ENCODE measurements at places on chromosomes 2 and 18.

DNA sequence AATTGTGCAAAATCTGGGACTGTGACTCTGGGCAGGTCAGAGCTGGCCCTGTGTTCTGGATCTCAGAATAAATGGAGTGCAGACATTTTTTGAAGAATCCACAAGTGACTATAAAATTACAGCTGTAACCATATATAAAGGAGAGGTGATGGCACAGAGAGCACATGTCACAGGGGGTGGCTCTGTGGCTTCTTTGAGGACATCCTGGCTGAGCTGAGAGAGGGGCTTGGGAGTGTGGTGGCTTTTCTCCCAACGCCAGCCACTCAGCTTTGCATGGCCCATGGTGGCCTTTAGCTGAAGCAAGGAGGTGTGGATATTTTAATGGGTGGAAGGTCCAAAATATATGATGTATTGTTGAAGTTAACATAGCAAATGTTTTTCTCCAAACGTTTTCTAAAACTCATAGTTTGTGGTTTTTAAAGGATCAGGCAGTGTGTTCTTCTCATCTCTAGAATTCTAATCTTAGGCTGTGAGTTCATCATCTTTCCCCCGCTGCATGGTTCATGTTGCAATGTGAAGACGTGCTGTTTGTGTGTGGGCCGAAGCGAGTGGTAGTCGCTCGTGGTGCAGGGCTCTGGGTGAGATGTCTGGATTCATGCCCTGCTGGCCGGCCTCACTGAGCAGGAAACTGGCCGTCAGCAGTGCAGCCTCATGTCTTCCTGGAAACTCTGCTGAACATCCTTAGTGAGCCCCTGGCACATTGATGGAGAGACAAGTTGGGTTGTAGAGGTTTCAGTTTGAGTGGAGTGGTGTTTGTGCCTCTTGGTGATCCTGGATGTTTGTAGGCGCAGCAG, 109.9 kb downstream of the ZNF236 start:
- no peak for DNase-seq
- peaks cover 50% of the 10 kb centered on the region for H3K36me3 ChIP-seq

- no peaks in the 10 kb centered on the region for H3K4me1 ChIP-seq
- H3K27ac ChIP-seq: peak overlapping the region; percentile 56
Observed at GRCh38 chr18:62625019-62625418, 90.3 kb upstream of the PHLPP1 start.

DNA sequence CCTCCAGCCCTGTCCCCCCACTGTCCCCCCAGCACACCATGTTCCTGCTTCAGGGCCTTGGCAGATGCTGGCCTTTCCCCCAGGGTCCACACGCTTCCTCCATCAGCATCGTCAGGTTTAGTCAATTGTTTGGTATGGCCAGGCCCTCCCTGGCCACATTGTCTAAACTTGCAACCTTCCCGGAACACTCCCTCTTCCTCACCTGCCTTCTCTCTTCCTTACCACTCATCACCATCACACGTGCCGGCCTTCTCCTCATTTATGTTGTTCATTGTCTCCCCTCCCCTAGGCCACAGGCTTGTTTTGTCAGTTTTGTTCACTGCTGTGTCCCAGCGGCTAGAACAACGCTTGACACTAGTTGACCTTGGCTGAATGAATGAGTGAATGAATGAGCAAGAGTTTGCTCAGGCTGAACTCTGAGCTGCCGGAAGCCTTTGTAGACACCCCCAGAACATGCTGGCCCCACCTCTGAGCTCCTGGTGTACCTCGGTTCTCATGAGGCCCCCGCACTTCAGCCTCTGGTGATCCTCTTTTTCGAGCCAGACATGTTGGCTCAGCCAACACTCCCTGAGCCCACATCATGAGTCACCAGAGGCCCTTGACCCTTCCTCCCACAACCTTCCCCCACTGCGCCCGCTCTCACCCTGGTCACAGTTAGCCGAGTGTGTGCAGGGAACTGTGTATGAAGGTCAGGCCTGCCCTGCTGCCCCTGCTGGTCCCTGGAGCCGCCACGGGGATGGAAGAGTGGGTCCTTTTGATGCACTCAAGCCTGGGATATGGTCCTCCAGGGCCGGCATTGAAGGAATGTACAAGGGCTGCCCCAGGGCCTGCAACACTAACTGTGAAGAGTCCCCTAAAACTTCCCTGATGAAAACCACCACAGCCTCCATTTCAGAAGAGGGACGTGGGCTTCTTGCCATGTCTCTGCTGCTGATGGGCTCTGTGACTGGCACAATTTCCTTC, 57.5 kb downstream of the HS1BP3 start:
- H3K27ac ChIP-seq: peak overlapping the region; percentile 88
- no peak overlapping the region for H3K4me3 ChIP-seq
- peak; percentile 88 for DNase-seq

GRCh38 chr2:180652794-180653193, 327.6 kb upstream of the UBE2E3 start:
- no peaks in the 10 kb centered on the region for H3K36me3 ChIP-seq
- peaks cover 25% of the 10 kb centered on the region for H3K4me1 ChIP-seq
- no peak overlapping the region for H3K27ac ChIP-seq
- no peaks in the 10 kb centered on the region for H3K27me3 ChIP-seq

- H3K36me3 ChIP-seq: no peaks in the 10 kb centered on the region
- H3K27ac ChIP-seq: no peak overlapping the region
- H3K4me1 ChIP-seq: no peaks in the 10 kb centered on the region
- H3K27me3 ChIP-seq: no peaks in the 10 kb centered on the region
Observed at GRCh38 chr18:6920099-6920955, 190.8 kb downstream of the ARHGAP28 start.

DNA sequence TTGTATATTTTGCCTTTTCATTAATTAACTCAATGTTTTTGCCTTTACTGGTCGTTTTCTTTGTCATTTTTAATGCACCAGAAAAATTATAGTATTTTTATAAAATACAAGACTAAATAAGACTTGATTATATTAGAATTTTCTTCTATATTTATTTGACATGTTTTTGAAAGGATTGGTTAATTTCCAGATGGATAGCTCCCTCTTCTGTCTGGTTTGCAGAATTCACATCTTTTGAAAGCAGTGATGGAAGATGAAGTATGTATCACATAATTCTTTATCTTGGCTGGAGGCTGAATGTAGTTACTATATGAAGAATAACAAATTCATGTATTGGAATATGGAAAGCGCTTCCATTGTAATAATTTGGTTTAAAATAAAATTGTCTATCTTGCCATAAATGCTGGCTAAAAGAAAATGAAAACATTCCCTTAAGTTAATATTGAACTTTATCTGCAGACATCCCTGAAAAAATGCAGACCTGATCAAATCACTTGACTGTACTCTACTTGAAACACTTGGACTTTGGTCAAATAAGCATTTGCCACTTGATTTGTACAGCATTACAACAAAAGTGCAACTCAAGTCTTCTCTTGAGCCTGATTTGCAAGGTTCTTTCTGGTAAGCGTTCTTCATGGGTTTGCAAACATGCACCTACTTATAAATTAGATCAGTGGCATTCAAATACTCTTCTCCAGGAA, 86.3 kb upstream of the EFEMP1 start:
- H3K27me3 ChIP-seq: no peaks in the 10 kb centered on the region
- H3K27ac ChIP-seq: peak overlapping the region; percentile 21
- no peaks in the 10 kb centered on the region for H3K36me3 ChIP-seq
- H3K4me1 ChIP-seq: peaks cover 22% of the 10 kb centered on the region
- no peak overlapping the region for H3K4me3 ChIP-seq

DNA sequence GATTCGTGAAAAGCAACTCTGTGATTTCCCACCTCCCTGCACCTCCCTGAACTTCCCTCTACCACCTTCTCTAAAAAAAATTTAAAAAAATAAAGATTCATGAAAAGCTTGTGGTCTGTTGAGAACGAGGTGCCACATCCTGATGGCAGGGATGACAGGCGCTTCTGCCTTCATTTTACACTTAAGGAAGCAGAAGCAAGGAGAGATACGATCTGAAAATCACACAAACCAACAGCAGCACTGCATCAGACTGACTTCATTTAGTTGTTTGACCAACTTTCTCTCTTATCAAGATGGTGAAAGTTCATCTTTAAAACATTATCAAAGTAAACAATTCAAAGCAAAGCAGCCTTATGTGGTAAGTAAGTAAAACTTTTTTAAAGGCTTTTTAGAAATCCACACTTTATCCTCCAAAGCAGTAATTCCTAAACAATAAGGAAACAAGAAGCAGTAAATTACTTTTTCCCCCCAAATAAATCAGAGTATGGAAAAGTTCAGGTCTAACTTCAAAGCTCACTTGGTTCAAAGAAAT, 15.5 kb downstream of the WDFY1 start:
- H3K27me3 ChIP-seq: no peaks in the 10 kb centered on the region
- no peak for DNase-seq
- H3K27ac ChIP-seq: no peak overlapping the region
- no peak overlapping the region for H3K4me3 ChIP-seq
- H3K36me3 ChIP-seq: 0 out of 2 replicates have a peak, but pooled peaks cover 11% of the 10 kb centered on the region

- no peak for DNase-seq
- no peaks in the 10 kb centered on the region for H3K27me3 ChIP-seq
- H3K4me3 ChIP-seq: no peak overlapping the region
- no peak overlapping the region for H3K27ac ChIP-seq
Observed at GRCh38 chr2:133486771-133487191, 81.5 kb downstream of the NCKAP5 start.

GRCh38 chr2:65845442-65846182, 413.2 kb upstream of the SPRED2 start:
- no peaks in the 10 kb centered on the region for H3K4me1 ChIP-seq
- no peaks in the 10 kb centered on the region for H3K27me3 ChIP-seq
- DNase-seq: no peak
- no peaks in the 10 kb centered on the region for H3K36me3 ChIP-seq
- no peak overlapping the region for H3K4me3 ChIP-seq

GRCh38 chr2:134601264-134601663, 117.5 kb downstream of the TMEM163 start:
- H3K27me3 ChIP-seq: no peaks in the 10 kb centered on the region
- H3K4me3 ChIP-seq: no peak overlapping the region
- no peaks in the 10 kb centered on the region for H3K4me1 ChIP-seq
- no peak for DNase-seq

DNA sequence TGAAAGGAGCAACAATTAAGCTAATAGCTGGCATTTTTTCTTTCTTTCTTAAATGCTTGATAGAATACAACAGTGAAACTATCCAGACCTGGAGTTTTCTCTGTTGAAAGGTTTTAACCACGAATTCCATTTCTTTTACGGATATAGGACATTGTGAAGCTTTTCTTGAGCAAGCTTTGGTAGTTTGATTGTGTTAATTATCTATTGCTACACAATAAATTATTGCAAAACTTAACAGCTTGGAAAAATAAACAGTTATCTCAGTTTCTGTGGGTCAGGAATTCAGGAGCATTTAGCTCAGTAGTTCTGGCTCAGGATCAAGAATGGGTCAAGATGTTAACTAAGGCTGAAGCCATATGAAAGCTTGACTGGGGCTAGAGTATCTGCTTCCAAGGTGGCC, 11.7 kb downstream of the PHOSPHO2 start:
- H3K4me3 ChIP-seq: no peak overlapping the region
- no peak overlapping the region for H3K27ac ChIP-seq
- H3K27me3 ChIP-seq: no peaks in the 10 kb centered on the region
- no peaks in the 10 kb centered on the region for H3K4me1 ChIP-seq
- no peak for DNase-seq

DNA sequence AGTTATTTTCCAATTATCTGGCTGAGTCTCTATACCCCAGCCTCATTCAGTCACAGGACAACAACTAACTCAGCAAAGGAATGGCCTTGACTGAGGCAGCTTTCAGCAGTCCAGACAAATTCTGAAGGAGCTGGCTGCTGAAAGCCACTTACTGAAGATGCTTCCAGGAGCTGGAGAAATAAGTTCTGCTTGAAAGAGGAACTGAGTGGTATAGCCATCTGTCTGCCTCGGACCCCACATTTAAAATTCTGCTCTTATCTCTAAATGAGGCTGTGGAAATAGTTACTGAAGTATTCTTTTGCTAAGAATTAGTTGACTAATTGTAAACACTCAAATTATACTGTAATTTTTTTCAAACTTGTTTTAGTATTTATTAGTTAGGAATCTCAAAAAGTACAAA, 9.1 kb upstream of the GPD2 start:
- H3K27me3 ChIP-seq: no peaks in the 10 kb centered on the region
- H3K4me1 ChIP-seq: peaks cover 14% of the 10 kb centered on the region
- no peaks in the 10 kb centered on the region for H3K36me3 ChIP-seq
- H3K27ac ChIP-seq: no peak overlapping the region
- DNase-seq: no peak

DNA sequence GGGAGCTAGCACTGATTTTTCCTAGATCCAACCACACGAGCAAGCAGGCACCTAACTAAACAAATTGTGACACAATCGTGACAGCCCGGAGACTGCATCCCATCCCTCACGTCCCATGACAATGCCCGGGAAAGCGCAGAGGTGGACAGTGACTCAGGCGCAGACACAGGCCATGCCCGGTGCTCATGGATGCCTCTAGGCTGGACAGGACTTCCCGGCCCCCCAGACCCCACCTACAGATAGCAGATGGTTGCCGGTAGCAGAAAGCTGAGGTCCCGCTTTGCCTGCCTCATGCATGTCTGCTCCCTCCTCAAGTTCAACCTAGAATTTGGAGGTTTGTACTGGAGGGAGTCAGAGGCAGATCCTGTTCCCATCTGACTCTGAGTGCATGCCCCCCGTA, 81.0 kb downstream of the TPO start:
- H3K4me3 ChIP-seq: no peak overlapping the region
- no peaks in the 10 kb centered on the region for H3K36me3 ChIP-seq
- DNase-seq: peak; percentile 40

GRCh38 chr2:196934672-196935071, 8.2 kb upstream of the PGAP1 start:
- H3K4me1 ChIP-seq: no peaks in the 10 kb centered on the region
- no peak overlapping the region for H3K27ac ChIP-seq
- DNase-seq: no peak
- no peaks in the 10 kb centered on the region for H3K27me3 ChIP-seq
- no peaks in the 10 kb centered on the region for H3K36me3 ChIP-seq

GRCh38 chr2:167334146-167334742, 446.0 kb downstream of the XIRP2 start:
- no peak for DNase-seq
- no peaks in the 10 kb centered on the region for H3K27me3 ChIP-seq
- no peak overlapping the region for H3K4me3 ChIP-seq
- no peaks in the 10 kb centered on the region for H3K4me1 ChIP-seq
- no peak overlapping the region for H3K27ac ChIP-seq

- no peak overlapping the region for H3K4me3 ChIP-seq
- DNase-seq: no peak
- H3K36me3 ChIP-seq: no peaks in the 10 kb centered on the region
- no peaks in the 10 kb centered on the region for H3K4me1 ChIP-seq
- no peaks in the 10 kb centered on the region for H3K27me3 ChIP-seq
Observed at GRCh38 chr2:200159357-200159707, 147.2 kb upstream of the SPATS2L start.

GRCh38 chr2:226467221-226467620, 332.4 kb downstream of the IRS1 start:
- H3K4me1 ChIP-seq: no peaks in the 10 kb centered on the region
- H3K36me3 ChIP-seq: no peaks in the 10 kb centered on the region
- H3K27ac ChIP-seq: no peak overlapping the region
- no peak for DNase-seq
- no peaks in the 10 kb centered on the region for H3K27me3 ChIP-seq

DNA sequence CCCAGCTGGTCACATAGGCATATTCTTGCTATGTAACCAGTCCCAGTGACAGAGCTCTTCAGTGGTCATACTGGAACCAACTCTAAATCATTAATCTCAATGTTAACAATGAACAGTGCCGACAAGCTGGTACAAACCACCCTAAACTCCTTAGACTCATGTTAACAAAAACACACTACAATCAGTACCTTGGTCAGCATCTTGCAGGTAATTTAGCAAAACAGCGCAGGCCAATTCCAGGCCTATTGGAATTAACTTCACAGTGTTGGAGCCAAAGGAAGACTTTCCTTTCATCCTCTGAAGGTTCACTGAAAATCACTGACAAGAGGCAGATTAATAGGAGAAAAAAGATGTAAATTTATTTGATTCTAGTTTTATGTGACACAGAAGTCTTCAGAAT, 396.4 kb downstream of the PIK3C3 start:
- H3K4me3 ChIP-seq: no peak overlapping the region
- H3K27ac ChIP-seq: no peak overlapping the region
- DNase-seq: no peak
- H3K27me3 ChIP-seq: no peaks in the 10 kb centered on the region
